SIG-M5 (cell line): ENCODE measurements at places on chromosomes 7 and 10.

DNA sequence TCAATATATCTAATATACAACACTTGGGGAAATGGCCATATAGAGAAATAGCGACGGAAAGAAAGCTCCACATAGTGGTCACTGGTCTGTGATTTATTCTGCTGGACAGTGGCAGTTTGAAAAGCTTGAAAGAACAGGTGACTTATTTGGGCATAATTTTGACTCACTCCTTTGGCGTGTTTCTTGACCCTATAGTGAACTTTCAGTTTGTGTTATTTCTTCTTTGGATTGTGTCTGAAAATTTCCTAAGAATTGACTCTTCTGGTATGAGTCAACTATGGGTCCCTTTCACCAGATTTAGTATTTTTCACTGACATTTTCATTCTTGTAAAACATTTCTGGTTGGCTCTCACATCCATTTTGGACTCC, 25.8 kb upstream of the IMMP2L start:
- no peak for DNase-seq

DNA sequence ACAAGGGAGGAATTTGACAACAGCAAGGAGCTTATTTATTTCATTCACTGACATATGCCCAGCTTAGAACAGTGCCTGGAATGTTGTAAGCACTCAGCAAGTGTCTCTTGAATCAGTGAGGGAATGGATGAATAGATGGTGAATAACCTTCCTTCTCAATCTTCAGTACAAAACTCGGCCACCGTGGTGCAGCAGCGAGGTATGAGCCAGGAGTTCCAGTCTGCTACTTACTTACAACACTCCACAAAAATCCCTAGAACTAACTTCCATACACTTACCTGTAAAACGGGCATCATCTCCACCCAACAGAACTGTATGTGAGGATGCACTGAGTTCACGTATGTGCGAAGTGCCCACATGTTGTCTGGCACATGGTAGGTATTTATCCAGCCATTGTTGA, 237.4 kb downstream of the WDR11 start:
- no peak for DNase-seq

- DNase-seq = no peak
Measured at GRCh38 chr7:157526913-157527634, 190.3 kb downstream of the DNAJB6 start.

GRCh38 chr7:83441-83840, 108.9 kb upstream of the FAM20C start:
- no peak for DNase-seq

DNA sequence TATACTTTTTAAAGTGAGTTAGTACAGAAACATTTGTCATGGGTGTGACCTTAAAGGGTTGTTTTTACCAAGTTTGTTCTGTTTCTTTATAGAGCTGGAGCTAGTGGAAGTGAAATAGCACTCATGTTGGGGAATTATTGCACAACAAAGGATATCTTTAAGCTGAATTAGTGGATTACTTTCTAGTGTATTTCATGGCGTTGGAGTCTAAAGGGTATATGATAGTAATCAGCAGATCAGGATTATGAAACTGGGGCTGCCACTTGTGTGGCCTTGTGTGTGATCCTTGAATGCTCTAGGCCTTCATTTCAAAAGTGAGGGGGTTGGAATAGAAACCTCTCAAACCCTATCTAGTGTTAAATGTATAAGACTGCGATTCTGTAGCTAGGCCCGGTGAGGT, 123.6 kb downstream of the LYZL1 start:
- DNase-seq = peak; percentile 9

DNA sequence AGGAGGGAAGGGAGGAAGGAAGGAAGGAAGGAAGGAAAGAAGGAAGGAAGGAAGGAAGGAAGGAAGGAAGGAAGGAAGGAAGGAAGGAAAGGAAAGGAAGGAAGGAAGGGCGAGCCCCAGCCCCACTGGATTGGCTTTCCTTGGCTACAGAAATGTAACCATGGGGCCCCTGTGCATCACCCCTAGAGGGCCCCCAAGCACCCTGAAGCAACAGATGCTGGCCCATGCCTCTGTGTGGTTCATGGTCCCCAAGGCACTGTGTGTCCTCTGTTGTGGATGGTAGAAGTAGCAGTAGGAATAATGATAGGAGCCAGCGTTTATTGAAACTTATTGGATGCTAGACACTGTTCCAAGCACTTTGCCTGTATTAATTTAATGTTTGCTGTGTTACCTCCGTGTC, 116.6 kb upstream of the MACROH2A2 start:
- no peak for DNase-seq

DNA sequence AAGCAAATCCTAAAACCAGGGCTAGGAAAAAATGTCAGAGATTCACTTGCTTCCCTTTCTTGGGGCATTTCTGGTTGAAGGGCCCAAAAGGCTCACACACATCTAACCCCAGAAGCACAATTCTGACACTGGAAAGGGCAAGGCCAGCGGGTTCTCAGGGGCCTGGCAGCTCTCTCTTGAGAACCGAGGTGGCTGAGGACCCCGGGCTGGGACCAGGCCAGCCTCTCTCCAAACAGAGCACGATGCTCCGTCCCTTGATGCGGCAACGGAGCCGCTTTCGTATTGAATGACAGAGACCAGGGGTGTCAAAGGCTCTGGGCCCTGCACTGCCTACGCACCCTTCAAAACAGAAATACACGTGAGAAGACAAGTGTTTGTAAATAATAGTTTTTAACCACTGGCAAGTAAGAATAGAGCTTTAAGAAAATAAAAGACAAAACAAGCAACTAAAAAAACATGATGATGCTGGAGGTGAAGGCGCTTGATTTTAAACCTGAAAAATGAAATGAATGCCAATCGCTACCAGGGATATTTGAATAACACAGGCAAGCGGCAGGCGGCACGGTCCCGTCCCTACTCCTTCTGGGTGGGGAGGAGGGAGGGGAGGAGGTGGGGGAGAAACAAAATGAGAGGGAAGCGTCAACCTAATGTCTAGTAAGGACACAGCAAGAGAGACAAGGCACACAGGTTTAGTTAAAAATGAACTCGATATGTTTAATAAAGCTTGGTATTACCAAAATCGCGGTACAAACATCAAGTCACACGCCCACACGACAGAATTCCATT, 68.0 kb downstream of the SLC29A4 start:
- no peak for DNase-seq

- no peak for DNase-seq
Measured at GRCh38 chr7:98105942-98106544, 619 bp upstream of the LMTK2 start.

GRCh38 chr7:99449326-99449725, 10.6 kb downstream of the CPSF4 start:
- no peak for DNase-seq

- no peak for DNase-seq
Measured at GRCh38 chr7:26195182-26195581, 5.4 kb downstream of the HNRNPA2B1 start.

DNA sequence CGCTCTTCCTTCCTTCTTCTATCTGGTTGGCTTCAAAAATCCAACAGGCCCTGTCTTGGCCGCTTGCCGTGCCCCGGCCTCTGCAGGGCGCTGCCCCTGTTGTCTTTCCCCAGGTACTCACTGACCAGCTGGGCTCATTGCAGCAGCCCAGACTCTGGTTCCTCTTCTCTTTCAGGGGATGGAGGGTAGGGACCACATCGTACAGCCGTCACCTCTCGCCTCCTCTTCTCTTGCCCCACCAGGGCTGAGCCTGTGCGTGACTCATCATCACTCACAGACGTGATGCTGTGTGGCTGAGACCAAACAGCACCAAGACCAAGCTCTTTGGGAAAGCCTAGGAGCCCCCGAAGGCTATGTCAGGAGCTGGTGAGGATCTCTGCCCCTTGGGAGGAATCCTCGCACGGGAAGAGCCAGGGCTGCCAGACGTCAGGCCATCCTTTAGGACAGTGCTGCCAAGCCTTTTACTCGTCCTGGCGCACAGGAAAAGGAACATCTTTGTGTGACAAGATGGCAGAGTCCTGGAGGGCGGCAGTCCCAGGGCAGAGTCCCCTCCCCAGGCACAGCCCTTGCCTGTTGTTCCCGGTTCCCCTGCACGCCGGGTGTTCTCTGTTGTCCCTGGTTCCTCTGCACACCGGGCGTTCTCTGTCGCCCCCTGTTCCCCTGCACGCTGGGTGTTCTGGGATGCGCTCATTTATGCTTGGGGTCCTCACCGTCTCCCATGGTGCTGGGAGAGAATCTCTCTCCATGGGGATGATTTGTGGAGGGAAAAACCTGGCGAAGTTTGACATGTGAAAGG, 188.5 kb upstream of the SHH start:
- no peak for DNase-seq

DNA sequence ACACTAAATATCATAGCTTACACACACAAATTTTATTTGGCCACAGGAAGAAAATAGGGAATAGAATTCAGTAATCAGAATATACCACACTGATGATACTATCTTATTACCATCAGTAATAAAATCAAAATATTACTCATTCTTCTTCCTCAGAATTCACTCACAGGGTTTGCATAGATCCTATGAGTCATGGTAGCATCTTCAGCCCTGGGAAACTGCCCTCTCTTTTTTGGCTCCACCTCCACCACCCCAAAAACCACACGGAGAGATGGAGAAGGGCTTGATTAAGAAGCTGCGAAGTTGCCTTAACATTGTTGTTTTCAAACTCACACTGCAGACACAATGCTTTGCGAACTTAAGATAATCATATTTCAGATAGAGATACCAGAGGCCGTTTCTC, 154.1 kb upstream of the AHR start:
- no peak for DNase-seq

DNA sequence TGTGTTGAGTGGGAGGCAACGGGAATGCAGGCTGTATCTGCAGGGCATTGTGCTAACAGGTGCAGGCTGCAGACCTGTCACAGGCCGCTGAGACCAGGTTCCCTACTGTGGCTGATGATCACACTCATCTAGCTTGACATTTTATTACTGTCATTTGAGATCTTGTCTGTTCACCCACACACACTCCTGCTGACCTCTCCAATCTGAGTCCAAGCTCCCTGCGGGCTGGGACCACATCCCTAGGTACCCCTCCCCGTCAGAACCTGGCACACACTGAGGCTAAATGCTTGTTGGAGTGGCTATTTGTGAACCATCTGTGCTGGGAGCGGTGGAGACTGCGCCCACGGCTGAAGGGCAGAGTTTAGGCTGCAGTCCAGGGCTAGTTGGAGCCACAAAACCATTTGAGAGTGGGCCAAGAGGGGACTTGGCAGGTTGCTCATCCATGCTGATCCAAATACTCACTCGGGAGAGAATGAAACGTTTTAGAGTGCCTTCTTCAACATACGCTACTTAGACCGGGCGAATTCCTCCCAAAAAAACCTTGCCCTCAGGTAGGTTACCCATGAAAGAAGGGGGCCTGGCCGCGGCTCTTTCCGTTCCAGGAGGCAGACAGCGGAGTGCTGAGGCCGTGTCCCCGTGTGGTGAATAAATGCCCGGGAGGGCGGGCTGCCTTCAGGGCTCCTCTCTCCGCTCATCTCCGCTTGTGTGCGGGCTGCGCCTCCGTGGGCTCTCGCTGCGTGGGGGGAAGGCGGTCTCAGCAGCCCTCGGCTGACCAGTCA, 164.4 kb downstream of the RGS10 start:
- DNase-seq = no peak

DNA sequence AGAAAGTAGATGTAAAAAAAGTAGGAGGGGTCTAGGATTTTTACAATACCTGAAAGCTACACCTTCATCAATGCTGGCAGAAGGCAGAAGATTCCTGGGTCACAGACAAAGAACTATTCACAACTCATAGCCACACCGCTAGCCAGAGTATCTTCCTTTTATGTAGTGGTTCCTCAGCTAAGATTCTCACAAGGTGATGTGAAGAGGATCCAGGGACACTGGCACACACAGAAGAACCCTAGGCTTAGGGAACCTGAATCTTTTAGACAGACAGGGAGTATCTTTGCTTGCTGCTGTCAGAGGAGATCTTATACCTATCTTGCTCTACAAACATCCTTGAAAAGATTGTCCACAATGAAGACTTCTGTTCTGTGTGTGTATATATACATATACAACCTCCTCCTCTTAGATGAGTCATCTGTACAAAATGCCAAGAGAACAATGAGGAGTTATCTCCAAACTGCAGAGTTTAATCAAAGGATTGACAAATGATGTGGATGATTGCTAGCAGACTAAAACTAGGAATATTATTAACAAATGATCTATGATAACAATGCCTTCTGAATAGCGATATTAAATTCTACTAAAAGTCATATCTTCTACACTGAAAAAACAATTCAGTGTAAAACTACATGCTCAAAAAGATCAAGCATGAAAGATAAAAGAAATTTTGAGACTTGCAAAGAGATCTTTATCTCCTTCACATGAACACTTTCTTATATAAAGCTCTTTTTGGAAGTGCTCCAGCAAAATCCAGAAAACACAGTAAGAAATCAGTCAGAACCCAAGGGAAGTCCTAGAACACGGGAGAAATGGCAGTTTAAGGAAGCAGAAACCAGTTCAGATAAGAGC, 409.3 kb downstream of the PARD3 start:
- DNase-seq = no peak

- no peak for DNase-seq
Measured at GRCh38 chr7:158369866-158370265, 217.8 kb downstream of the PTPRN2 start.

GRCh38 chr10:94103801-94104221, 110.1 kb downstream of the PLCE1 start:
- DNase-seq = no peak

GRCh38 chr7:1448958-1449357, 10.3 kb downstream of the MICALL2 start:
- no peak for DNase-seq

- DNase-seq = no peak
Measured at GRCh38 chr10:119303886-119304285, 96.5 kb downstream of the GRK5 start.

GRCh38 chr7:26192485-26193087, 8.0 kb downstream of the HNRNPA2B1 start:
- DNase-seq = no peak

GRCh38 chr7:16935341-16935735, 53.6 kb upstream of the AGR3 start:
- no peak for DNase-seq

- no peak for DNase-seq
Measured at GRCh38 chr7:100692578-100692961, 1.5 kb downstream of the GIGYF1 start.

DNA sequence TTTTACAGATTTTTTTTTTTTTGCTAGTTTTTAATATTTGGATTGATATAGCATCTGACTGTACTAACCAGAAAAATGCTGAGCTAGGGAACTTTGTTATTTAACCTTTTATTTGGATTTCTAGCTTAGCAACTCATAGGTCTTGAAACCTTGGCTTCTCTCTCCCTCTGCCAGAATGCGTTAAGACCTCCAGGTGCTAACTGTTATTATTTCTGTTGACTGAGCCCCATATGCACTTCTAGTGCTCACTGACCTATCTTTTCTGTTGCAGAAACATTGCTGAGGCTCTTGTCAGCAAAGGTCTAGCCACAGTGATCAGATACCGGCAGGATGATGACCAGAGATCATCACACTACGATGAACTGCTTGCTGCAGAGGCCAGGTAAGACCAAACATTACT, 143.6 kb downstream of the LRRC4 start:
- DNase-seq = no peak

DNA sequence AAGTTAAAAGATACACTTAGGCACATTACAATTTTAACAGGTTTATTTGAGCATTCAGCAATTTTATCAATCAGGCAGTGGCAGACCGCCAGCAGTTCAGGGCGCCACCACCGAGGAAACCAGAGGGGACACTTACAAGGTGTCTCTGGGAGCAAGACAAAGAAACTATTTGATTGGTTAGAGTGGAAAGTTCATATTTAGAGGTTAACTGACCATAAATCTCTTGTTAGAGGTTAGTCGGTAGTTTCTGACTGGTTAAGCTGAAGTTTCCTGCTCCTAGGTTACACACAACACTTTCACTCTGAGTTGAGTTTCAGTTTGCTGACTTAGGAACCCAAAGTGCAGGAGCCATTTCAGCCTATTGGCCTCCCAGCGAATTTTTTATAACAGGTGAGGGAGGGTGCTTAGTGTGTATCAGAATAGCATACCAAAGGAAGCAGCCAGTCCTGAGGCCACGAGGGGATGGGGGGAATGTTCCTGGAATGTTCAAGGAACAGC, 10.8 kb upstream of the PVRIG start:
- DNase-seq = no peak
